ENCODE measurements at places on chromosomes 4 and X.

GRCh38 chrX:18036394-18036793, 175.3 kb upstream of the RAI2 start:
- no peak for DNase-seq

DNA sequence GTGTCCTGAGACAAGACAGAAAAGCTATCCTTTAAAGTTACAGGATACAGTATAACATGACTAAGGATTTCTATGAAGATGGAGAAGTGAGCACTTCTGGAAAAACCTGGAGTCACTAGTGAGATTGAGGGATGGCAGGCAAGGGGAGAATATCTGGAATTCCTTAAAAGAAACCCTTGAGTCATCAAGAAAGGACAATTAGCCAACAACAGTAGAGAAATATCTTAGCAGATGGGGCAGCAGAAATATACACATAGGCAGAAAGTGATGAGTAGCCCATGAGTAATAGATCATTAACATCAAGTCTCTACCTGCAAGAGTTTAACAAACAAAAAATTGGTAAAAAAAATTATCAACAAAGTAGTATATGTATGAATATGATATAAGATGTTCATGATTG, 858.8 kb upstream of the FRG1 start:
- DNase-seq = no peak

DNA sequence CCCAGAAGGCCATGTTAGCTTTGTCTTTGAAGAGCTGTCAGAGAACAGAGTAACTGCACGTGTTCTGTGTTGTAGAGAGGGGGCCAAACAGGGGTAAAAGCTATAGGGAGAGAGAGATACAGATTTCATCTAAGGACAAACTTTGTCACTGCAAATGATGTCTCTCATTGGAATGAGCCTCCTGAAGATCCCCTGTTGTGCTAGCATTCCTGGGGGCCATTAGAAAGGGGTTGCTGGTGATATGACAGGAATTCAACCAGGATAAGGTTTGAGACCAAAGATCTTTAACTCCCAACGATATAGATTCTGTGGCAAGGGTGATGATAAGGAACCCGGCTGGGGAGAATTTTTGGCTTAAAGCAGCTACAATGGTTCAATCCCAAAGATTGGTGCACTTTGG, 16.8 kb downstream of the MID1 start:
- no peak for DNase-seq

- DNase-seq = no peak
Measured at GRCh38 chr4:23894021-23894420, 4.2 kb upstream of the PPARGC1A start.

GRCh38 chr4:112859456-112860184, 189.8 kb upstream of the ANK2 start:
- DNase-seq = no peak

Data from anterior cingulate cortex (tissue), 58 donors.